Cortex of kidney (tissue), 1 donor: ENCODE measurements at places on chromosomes 3 and 15.

- no peak for DNase-seq
These were observed 666.6 kb upstream of the UBE2E2 start for GRCh38 chr3:22536541-22536940.

GRCh38 chr15:57797568-57798267, 91.2 kb downstream of the POLR2M start:
- DNase-seq = no peak

- no peak for DNase-seq
These were observed 45.0 kb downstream of the BLM start for GRCh38 chr15:90762109-90762508.

DNA sequence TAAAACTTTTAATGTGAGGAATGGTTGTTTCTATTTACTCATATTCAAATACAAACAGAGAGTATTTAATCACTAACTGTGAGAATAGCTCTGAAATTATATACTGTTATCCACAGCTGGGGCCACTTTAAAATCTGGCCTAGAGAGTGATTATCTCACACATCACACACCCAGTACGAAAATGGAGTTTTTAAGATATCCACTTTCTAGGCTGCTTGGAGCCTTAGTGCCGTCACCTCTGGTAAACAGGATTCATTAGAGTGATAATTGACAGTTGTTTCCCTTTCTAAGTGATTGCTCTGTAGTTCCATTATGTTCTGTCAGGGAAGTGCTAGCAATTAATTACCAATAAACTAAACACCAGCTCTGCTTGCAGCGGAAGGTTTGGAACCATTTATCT, 942.4 kb downstream of the FHIT start:
- no peak for DNase-seq

GRCh38 chr3:186261638-186262037, 100.4 kb downstream of the DGKG start:
- DNase-seq = no peak

- no peak for DNase-seq
These were observed 12.8 kb upstream of the KLHL40 start for GRCh38 chr3:42672515-42672914.

GRCh38 chr3:188797045-188797444, 374.7 kb upstream of the TPRG1 start:
- DNase-seq = no peak

GRCh38 chr3:95673215-95673614, 1141.2 kb upstream of the EPHA6 start:
- DNase-seq = no peak

DNA sequence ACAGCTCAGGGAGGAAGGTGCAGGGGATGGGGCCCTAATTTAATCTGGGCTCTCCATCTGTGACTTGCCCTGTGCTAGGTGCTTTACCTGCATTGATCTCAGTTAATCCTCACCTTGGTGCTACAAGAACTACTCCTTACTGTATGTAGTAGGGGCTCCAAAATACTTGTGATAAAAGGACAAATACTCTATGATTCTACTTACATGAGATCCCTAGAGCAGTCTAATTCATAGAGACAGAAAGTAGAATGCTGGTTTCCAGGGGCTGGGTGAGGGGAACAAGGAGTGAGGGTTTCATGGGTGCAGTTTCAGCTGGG, 67.2 kb downstream of the SLC6A1 start:
- DNase-seq = no peak

- DNase-seq = no peak
These were observed 73.2 kb upstream of the DLG1 start for GRCh38 chr3:197371591-197372046.

DNA sequence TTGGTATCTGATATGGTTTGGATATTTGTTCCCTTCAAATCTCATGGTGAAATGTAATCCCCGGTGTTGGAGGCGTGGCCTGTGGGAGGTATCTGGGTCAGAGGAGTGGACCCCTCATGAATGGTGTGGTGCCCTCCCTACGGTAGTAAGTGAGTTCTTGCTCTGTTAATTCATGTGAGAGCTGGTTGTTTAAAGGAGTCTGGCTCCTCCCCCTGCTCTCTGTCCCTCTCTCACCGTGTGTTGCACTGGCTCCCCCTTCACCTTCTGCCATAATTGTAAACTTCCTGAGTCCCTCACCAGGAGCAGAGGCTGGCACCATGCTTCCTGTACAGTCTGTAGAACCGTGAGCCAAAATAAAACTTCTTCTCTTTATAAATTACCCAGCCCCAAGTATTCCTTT, 246.9 kb upstream of the AGTR1 start:
- DNase-seq = no peak

GRCh38 chr3:143184099-143184498, 64.5 kb downstream of the CHST2 start:
- DNase-seq = no peak

- DNase-seq = no peak
These were observed 18.7 kb downstream of the DNAJC13 start for GRCh38 chr3:132435911-132436425.

GRCh38 chr3:33597257-33597689, 120.8 kb downstream of the CLASP2 start:
- no peak for DNase-seq

DNA sequence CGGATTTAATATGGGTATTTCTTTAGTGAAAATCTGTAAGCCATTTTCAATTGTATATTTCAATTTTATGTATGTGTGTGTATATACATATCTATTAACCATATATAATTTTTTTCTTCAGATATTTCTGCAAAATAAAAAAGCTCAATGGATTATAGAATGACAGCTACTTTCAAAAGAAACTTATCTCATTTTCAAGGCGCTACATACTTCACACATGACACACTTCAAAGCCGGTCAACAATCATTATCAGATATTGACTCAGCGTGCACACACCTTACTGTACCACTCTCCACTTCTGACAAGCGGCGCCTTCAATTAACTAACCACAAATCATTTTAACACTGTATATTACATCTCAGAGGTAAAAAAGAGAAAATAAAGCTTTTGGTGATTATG, 39.6 kb downstream of the ATP13A3 start:
- no peak for DNase-seq

- no peak for DNase-seq
These were observed 247.4 kb upstream of the TPM1 start for GRCh38 chr15:62795171-62795570.

DNA sequence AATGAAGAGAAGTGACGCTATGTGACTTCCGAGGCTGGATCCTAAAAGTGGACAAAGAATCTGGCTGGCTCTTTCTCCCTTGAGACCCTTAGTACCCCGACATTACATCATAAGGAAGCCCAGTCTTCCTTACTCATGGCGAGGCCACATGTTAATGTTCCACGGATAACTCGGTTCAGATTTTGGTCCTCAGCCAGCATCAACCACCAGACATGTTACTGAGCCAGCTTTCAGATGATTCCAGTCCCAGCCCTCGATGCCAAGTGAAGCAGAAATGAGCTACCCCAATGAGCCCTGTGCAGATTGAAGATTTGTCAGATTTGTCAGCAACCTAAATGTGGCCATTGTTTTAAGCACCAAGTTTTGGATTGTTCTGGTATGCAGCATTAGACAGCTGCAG, 46.6 kb downstream of the SLCO2A1 start:
- no peak for DNase-seq

DNA sequence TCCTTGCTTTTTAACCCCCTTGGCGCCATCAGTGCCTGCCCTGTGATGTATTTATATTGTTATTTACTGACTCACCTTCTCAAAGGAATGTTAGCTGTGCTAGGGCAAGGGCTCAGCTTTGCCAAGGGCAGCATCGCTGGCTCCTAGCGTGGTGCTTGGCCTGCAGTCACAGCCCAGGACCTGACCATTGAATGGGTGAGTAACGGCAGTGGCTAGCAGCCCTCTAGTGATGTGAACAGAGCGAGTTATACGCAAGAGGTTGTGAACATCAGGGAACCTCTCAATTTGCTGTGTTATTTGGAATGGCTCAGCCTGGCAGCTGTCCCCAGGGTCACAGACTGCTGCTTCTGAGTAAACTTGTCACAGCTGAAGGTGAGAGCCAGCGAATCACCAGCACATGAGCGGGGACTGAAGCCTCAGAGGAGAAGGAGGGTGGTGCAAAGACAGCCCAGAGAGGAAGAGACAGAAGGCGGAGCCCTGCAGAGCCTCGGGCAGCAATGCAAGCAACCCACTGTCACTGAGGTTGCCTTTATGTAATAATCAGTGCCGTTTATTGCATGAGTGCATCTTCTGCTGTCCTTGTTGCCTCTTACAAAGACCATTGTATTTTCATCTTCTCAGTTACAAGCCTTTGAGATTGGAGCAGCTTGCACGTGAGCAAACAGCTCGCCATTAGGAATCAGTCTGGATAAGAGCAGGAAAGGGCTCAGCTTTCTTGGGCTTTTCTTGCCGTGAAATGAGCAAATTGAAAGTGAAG, 158.3 kb downstream of the SLCO3A1 start:
- DNase-seq = no peak

DNA sequence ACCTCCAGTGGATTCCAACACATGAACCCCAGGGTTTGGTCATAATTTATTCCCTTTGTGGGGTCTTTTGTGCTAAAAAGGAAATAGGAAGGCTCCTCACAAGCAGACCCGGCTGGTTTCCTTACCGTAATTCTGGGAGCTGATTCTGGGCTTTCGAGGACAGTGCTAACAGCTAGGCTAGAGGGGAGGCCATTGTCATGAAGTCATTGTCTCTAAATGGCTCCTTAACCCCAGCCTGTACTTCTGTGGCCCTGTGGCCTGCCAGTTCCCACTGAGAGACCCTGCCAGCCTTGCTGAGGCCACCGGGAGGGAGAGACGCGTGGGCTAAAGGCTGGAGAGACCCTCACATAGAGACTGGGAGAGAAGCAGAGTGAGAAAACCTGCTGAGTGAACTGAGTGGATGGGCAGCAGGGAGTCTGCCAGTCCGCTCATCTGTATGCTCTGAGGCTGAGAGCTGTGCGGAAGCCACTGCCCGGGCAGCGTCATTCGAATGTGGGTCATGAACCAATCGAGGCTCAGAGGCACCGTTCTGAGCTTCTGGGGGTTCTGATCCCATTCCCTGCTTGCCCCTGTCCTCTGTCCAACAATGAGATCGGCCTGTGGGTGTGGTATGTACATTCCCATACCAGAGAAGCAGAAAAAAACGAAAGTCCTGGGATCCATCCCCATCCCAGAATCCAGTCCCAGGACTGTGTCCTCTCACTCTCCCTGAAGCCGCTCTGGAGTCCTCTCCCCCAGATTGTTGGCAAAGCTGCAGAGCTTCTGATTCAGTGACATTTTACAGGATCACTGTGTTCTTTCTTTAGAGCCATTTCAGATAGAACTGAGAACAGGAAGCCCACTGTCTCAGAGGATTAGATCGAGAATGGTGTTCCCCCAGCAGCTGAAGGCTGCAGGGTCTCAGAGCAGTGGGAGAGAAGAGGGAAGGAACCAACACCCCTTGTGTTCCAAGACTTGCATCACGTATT, 21.3 kb upstream of the DGKG start:
- DNase-seq = no peak

DNA sequence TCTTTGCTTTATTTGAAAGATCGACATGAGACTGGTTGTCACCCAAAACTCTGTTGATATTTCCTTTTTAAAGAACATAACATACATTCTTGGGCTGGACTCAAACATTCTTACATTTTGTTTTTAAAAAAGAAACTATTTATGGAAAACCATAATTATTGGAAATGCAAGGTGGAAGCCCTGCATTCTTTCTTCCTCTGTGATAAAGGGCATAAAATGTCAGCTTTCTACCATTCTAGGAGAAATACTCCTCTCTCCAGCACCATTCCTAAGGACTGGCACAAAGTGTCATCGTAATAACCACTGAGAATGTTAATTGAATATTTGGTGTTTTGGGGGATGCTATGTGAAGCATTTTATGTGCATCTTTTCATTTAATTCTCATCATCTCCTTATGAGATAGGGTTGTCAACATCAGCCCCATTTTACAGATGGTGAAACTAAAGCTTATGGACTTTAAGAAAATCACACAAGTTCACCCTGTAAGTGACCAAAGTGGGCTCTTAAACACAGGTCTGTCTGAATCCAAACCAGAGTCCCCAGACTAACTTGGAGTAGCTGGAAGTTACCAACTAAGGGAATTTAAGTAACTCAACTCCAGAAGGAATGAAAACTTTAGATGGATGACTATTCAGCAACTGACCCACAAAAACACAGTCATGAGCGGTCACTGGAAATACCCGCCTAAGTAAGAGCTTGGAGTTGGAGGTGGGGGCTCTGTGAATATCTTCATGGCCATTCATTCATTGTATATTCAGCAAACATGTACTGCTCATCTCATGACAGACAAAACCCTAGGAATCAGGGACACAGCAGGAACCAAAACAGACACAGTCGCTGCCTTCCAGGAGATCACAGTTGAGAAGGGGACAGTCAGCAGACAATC, 45.9 kb upstream of the LMCD1 start:
- DNase-seq = no peak

DNA sequence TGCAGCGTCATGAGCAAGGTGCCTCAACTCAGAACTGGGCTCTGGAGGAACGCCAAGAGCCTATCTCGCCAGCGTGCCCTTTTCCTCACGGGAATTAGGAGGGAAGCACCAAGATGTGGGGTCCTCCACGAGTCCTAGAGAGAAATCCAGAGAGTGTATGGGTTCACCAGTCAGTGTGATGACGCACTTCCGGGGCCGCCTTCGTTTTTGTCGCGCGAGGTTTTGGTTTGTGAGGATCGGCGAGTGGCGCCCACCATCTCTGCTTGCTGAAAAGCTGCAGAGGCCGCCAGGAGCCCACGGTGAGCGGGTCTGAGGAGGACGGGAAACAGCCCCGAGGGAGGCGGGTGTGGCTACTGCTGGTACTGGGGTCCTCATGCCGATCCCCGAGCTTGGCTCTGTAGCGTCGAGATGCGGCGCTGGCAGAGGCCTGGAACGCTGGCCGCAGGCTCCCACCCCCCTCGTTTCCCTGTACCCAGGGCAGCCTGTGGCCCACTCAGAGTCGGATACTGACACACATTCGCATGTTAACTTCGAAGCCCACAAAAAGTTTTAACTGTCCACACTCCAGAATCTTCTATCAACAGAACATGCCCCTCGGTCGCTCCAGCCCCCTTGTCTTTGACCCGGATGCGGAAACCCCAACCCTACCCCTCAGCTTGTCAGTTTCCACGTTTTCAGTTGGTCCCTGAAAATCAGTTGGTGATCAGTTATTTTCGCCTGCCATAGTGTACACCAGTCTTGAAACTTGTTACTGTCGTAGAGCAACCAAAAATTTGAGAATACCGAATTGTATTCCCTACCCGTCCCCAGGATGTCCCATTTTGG, 30.4 kb downstream of the ZNF662 start:
- no peak for DNase-seq
